ENCODE measurements at places on chromosomes 3 and 15.

DNA sequence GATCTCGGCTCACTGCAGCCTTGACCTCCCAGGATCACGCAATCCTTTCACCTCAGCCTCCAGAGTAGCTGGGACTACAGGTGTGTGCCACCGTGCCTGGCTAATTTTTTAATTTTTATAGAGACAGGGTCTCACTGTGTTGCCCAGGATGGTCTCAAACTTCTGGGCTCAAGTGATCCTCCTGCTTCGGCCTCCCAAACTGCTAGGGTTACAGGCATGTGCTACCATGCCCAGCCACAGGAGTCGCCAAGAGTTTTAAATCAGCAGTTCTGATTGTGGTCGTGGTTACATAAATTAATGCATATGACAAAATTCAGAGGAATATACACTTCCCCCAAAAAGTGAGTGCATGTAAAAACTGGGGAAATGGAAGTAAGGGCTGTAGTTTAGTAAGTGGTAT lies 32.9 kb downstream of the MEGF11 start:
- no peak for DNase-seq

GRCh38 chr3:79187426-79187825 lies 580.4 kb downstream of the ROBO1 start:
- DNase-seq: no peak

DNA sequence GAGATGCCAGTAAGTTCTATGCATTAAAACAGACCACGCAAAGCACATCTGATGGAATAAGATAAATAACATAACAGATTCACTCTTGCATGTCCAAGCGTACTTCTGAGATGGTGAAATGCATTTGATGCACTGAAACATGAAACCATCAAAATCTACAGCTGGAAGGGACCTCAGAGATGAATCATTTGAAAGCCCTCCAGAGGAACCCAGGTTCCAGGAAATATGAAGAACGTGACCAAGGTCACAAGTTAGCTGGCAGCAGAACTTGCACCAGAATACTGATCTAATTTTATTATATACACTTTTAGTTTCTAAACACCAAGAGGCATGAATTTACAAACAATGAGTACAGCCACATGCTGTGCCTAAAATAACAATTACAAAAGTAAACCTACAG lies 957.1 kb downstream of the FHIT start:
- no peak for DNase-seq

GRCh38 chr3:7847021-7847420 lies 654.6 kb upstream of the LMCD1 start:
- no peak for DNase-seq

DNA sequence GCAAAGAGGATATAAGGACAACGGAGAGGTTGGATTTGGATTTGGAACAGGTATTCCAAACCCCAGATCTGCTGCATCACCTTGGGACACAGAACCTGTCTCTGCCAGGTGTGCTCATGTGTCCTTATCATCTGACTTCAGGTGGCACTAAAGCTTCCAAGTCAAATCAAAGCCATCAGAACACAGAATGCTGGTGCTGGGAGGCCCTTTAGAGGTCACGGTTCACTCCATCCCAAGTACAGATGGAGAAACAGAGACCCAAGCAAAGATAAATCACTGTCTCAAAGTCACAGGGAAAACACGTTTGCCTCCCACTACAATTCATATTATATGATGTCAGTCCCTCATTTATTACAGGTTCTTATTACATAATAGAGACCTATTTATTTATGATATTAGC lies 72.8 kb downstream of the HES1 start:
- DNase-seq: no peak
